ENCODE measurements at places on chromosomes 13 and 19.

DNA sequence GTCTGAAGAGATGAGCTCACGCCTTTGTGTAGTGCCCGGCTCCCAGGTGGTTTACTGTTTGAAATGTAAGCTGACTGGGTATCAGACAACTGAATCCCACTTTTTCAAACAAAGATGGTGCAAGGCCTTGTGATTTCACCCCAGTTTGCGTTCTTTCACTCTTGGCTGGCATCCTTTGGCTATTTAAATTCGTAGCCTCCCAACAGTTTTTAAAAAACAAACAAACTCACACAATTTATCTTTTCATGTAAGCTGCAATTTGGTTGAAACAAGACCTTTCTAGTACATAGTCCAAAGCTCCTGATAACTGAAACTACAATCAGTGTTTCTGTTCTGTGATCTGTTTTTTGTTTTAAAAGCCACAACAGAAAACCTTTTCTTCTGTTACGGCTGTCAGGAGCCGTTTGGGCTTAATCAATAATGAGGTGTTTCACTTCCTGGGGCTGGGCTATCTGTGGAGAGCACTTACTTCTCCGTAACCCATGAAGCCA lies 65.1 kb upstream of the NPAS1 start:
- no peak for DNase-seq

GRCh38 chr13:39318161-39318560 lies 279.9 kb downstream of the NHLRC3 start:
- DNase-seq, result no peak

GRCh38 chr19:52600639-52601024 lies 30.5 kb downstream of the ZNF701 start:
- no peak for DNase-seq

- no peak for DNase-seq
Measured at GRCh38 chr19:55651236-55651635, 3.2 kb downstream of the CCDC106 start.

GRCh38 chr13:65302691-65303090 lies 1927.4 kb downstream of the PCDH9 start:
- no peak for DNase-seq

- DNase-seq, result no peak
Measured at GRCh38 chr19:6983448-6983847, 37.8 kb downstream of the MBD3L2B start.

DNA sequence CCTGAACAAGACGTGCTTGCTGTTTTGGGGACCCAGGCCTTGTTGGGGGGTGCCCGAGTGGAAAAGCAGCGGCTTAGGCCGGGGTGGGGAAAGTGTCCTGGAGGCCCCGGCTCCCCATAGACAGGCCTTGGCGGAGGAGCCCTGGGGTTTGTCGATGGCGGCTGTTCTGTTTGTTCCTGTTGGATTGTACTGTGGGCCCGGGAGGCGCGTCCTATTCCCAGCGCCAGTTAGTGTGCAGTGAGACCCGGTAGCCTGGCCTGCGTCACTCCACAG lies 11.1 kb downstream of the NCLN start:
- DNase-seq, result no peak

DNA sequence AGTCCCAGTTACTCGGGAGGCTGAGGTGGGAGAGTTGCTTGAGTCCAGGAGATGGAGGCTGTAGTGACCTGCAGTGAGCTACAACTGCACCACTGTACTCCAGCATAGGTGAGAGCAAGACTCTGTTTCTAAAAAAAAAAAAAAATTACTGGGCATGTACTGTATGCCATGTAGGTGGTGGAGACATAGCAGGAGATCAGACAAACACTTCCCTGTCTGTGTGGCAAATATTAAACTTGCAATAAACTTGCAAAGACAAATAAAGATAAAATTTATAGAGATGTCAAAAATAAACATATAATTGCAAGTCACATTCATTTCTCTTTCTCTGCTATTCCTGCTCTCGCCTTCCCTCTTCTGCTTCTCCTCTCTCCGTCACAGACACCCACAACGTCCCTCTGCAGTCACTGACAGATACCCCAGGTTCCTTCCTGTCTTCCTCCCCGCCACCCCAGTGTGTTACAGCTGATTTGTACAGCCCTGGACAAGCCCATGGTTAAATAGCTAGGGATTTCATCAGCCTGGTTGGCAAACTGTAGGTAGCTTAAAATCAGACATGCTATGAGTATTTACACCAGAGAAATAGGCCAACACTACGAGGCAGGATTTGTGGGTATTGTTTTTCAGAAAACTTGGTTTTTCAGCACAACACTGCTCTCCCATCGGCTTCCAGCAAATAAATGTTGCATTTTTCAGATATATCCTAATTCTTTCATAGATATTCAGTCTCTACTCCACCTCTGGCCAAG lies 1.3 kb upstream of the CD177 start:
- no peak for DNase-seq

DNA sequence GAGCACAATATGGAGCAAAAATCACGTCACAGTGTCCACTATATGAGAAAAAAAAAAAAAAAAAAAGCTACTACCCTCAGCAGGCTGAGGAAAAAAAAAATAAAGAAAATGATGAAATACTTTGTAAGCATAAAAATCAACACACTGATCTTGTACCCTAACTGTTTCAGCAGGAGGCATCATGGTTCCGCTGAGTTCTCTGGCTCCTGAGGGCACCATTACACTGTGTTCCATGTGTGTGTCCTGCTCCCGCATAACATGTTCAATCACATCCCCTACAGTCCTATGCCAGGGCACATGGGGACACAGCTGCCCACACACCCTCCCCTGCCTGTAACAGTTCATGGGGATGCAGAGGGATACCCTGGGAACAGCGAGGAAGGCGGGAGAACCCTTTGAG lies 33.5 kb downstream of the DOCK9 start:
- DNase-seq, result no peak

DNA sequence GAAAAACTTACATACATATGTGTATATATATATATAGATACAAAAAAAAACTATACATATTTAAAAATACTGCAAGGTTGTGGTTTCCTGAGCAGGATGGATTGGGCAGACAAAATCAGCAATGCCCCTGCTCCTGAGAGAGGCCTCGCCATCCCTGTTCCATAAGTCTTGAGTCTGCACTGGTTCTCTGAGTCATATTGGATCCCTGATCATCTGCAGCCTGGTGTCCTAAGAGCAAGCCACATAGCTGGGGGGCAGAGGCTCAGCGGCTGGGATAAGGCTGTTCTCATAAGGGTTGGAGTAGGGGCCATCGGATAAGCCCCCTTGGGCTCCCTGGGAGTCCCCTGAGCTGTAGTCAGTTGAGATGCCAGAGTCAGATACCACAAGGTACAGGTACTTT lies 3.3 kb downstream of the SWSAP1 start:
- DNase-seq, result no peak

DNA sequence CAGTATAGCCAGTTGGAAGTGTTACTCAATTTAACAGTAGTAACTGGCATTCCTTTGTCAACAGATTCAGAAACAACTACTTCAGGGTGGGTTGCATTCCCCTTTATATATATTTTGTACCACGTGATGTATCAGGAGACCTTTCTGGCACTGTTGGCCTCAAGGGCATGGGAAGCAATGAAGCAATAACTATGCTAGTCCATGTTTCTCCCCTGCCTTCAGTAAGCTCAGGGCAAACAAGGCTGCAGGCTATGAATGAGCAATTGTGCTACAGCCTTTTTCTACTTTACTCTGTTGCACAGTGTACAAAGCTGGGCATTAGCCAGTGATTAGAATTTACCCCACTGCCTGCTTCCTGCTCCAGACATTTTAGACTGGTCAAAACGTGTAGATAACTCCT lies 348.8 kb downstream of the GPC5 start:
- DNase-seq, result no peak

- DNase-seq, result no peak
Measured at GRCh38 chr13:38321654-38322053, 28.0 kb upstream of the UFM1 start.

- no peak for DNase-seq
Measured at GRCh38 chr13:70253411-70253810, 145.2 kb upstream of the KLHL1 start.

- peak; percentile 21 for DNase-seq
Measured at GRCh38 chr19:3471954-3472655, 8.2 kb downstream of the SMIM24 start.

DNA sequence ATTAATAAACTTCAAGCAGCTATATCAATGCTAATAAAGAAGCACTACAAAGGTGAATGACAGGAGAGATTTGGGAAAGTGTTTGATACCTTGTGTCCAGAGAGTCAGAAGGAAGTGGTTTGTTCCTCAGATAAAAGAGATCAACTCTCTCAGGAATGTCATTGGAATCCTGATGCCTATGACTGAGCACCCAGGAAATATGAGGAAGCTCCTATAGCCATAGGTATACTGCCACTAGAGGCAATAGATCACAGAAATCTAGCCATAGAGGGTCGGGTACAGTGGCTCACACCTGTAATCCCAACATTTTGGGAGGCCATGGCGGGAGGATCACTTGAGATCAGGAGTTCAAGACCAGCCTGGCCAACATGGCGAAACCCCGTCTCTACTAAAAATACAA lies 612.6 kb downstream of the DACH1 start:
- DNase-seq, result no peak

DNA sequence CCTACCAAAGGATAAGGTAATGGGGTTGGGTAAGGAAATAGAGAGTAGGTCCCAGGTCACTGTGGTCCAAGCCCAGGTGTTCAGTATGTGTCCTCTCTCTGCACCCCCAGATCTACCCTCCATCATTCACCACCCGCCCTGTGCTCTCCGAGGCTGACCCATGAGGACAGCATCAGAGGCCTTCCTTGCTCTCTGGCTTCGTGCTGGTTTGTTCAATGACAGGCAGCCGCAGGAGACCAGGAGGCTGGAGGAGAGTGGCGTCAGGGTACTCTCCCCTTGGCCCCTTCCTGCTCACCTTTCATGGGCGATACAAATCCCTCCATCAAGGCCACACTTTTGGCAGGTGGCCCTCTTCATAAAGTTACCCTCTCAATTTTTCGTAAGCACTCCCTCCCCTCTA lies 1.7 kb downstream of the TUBA3C start:
- no peak for DNase-seq

- DNase-seq, result no peak
Measured at GRCh38 chr13:94765814-94766213, 53.5 kb upstream of the SOX21 start.

DNA sequence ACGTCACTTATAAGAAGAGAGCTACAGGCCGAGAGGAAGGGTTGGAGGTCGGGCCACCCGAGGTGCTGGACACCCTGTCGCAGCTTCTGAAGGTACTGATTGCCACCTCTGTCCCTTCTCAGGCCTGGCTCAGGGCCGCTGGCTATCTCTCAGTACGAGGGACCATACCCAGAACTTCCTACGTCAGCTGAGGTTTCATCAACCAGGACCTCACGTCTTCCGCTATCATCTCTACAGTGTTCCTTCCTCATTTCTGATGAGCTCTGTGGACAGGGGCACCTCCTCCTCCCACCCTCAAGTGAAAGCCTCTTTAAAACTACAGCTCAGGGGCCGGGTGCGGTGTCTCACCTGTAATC lies 58.2 kb upstream of the USE1 start:
- no peak for DNase-seq

GRCh38 chr19:17751103-17751911 lies at the start of gene FCHO1:
Gene FCHO1, plus strand, starts transcription at chr19:17751477. Its CDS starts 3,688 bp downstream, at chr19:17755165.
- peak; percentile 80 for DNase-seq

GRCh38 chr13:70457474-70457873 lies 349.2 kb upstream of the KLHL1 start:
- DNase-seq, result no peak

DNA sequence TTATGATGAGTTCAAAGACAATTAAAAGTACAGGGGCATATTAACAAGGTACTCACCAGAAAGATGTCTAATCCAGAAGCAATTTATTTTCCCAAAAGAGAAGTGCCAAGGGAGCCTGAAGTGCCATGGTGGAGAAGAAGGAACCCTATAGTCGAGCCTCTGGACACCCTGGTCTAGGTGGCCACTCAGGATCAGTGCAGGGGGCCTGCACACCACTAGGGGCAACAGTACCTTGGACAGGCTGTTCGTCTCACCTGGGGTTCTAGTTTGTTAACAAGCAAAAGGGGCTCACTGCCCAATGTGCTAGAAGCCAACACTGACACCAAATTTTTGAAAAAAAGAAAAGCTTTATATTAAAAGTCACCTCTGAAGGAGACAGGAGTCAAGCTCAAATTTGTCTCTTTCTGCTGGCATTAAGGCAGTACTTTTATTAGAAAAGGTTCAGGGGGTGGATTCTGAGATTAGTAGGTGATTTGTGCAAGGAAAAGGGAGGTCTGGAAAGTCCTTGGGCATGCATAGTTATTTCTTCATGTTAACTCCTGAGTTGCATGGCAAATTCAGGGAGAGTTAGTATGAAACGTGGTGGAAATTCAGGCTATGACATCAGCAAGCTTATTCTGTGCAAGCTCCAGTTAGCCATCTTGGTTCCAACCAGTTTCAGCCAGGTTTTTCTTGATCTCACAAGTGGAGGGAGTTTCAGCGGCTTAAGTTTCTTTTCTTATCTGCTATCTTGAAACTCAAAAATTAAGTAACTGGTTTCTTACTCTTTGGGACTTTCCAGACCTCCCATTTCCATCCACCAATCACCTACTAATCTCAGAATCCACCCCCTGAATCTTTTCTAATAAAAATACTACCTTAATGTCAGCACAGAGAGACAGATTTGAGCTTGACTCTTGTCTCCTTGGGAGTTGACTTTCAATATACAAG lies 884 bp upstream of the CBY2 start:
- DNase-seq, result no peak

- no peak for DNase-seq
Measured at GRCh38 chr13:26485288-26485687, 72.2 kb upstream of the WASF3 start.

DNA sequence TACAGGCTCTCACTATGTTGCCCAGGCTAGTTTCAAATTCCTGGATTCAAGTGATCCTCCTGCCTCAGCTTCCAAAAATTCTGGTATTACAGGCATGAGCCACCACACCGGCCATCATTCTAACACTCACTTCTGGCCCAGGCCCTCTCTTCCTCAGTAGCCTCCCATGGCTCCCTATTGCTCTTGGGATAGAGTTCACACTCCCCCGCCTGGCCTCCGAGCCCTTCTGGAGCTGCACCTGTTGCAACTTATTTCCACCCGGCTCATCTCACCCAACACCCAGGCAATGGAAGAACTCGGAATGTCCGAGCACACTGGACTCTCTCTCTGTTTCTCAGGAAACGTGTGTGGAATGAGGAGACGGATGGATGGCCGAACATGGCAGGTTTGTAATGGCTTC lies 9.0 kb upstream of the SBK3 start:
- DNase-seq, result no peak

DNA sequence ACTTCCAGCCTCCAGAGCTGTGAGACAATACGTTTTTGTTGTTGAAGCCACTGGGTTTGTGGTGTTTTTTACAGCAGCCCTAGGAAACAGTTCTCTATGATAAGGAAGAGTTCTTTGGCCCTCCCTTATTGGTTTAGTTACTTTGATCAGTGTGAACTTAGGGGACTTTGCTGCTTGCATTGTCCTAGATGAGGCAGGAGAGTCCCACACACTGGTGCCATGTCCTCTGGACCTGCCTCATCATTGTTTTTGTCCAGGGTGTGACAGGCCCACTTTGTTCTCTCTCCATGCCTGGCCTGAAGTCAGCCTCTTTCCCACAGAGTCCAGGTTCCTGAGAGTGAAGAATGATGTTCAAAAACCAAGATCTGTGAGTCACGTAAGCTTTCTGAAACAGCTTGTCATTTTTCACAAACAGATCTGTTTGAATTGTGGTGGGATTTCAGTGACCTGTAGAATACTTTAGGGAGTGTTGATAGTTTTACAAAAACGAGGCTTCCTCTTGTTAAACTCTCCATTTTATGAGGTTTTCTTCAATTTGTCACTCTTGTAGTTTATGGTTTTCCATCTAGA lies 63.8 kb downstream of the ING1 start:
- no peak for DNase-seq

- no peak for DNase-seq
Measured at GRCh38 chr19:3644351-3645066, 17.9 kb upstream of the CACTIN start.

Data from effector CD4-positive, alpha-beta T cell (primary cell).